ENCODE measurements at places on chromosomes 6 and 20.

DNA sequence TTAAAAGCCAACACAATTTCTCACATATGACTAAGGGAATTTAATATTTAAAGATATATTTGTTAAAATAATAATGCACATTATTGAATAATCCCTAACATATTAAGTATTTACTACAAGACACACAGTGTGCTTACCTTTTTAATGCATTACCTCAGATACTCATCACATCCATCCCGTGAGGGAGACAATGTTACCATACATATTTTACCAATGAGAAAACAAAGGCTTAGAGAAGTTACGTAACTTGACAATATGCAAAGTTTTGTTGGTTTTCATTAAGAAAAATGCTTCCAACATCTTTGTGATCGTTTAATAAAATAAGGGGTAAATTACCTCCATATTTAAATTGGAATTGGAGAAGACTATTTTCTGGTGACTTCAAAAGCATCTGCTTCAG lies 4.3 kb downstream of the IFNGR1 start:
- DNase-seq = no peak

DNA sequence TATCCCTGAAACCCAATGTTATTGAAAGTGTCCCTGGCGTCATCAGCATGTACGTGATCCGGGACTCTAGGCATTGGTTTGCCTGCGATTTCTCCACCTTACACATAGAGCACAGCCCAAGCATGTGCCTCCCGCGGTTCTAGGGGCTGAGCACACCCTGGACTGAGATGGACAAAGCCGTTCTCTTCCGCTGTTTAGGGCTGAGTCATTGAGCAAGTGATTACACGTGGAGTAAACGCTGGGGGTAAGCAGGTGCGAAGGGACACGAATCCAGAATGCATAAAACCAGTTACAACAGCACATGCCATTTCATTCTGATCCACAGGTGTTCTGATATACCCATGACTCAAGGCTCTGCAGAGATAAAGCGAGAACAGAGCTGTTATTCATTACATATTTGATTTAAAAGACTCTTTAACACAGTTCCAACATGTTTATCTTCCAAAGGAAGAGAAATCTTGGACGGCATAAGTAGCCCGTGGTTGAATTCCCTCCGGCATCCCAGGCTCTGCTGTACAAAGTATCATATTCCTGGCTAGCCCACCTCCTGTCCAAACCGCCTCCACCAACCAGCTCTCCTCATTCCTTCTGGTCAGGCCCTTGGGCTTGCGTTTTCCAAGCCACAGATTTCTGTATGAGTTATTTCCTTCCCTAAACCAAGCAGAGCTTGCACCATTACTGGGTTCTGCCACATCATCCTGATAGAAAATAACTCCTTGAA lies 36.1 kb upstream of the THBS2 start:
- no peak for DNase-seq

GRCh38 chr6:139943391-139943790 lies 568.9 kb upstream of the CITED2 start:
- no peak for DNase-seq

GRCh38 chr6:168571268-168571667 lies 130.3 kb downstream of the SMOC2 start:
- no peak for DNase-seq

DNA sequence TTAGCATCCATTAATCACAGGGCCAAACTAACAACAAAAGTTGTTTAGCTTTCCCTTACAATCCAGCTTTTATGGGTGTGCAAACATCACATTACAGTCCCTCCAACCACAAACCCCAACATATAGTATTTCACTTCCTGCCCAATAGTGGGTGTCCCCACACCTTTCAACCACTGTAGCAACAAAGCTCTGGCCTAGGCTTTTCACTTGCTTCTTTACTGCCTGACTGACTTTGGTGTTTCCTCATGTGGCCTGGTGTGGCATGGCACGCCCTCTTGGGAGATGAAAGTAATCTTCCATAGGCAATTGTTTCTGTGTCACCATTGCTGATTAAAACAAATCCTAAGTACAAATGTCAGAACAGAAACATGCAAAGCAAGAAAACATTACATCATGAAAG lies 46.3 kb downstream of the MCM8 start:
- DNase-seq = no peak

GRCh38 chr6:153957394-153957793 lies 81.6 kb upstream of the OPRM1 start:
- DNase-seq = no peak

DNA sequence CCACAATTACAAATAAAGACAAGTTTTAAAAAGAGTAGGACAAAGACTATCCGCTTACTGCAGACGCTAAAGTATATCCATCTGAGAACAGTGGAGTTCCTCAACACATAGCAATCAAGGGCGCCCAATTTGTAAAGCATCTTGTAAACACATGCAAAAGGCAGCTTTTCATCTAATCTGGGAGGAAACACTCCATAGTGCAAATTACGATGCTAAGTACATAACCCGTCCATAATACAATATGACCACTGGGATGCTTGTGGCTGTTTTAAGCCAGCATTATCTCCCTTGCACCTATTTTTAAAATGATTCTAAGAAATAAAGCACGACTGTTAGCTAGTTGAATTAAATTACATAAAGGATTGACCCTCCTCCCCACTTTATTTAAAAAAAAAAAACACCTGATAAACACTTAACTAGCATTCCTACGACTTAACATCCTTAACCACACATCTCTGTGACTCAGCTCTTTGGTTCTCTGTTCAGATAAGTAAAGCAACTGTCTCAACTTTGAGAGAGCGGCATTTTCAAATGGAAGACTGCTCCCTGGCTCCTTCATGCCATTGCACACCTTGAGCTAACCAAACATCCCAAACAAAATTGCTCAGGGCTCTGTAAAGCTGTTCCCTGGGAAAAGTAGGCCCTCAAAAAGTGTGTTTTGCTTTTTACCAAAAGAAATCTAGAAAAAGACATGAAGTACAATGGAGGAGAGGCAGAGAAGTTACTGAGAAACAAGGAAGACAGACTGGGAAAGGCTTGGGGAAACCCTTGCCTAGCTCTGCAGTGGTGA lies 14.2 kb downstream of the SLC22A23 start:
- DNase-seq = no peak

DNA sequence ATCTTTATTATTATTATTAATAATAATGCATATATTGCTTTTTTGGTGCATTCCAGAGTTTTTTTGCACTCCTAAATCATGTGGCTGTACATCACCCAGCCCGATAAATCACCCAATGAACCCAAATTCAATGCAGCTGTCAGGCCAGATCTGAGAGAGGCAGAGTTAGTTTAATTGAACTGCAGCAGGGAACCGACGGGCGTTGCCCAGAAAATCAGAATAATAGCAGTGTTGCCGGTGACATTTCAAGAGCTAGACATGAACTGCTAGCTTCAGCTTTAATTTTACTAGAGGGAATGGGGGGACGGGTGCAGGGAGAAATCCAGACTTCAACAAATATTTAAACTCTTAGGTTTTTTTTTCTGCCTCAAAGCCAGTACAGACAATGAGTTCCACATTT lies 135.0 kb downstream of the CLIC5 start:
- no peak for DNase-seq

GRCh38 chr20:17380801-17381200 lies 150.4 kb downstream of the BFSP1 start:
- no peak for DNase-seq

GRCh38 chr6:128323011-128323410 lies 197.4 kb downstream of the PTPRK start:
- no peak for DNase-seq

DNA sequence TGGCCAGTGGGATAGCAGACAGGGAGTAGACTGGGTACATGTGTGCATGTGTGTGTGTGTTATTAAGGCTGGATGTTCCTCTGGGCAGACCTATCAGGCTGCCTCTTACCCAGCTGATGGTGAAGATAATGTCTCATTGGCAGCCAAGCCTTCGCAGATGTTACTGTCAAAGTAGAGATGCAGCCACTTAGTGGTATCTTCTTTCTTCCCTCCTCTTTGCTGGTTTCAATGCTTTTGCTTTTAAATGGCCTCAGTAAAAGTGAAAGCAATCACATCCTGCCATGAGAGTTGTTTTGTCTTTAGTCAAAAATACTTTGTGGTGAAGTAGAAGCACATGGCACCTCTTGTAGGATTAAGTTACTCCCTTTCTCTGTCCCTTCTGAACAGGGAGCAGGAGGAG lies 57.5 kb downstream of the SNRNP48 start:
- DNase-seq = no peak

DNA sequence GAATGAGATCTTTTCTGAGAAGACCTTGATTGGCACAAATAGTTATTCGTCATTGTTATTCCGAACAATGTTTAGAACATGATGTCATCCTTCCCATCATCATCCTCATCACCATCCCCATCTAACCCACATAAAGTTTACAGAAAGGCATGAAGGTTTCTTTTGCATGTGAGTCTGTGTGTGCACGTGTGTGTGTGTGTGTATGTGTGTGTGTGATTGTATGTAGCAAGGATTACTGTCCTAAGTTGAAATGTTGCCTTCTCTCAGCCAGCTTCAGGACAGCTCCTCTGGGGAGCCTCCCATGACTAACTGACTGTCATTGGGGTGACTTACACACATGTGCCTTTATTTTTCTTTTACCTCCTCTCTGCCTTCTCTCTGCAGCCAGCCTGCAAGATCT lies 113.5 kb downstream of the SLC22A3 start:
- no peak for DNase-seq

- no peak for DNase-seq
Measured at GRCh38 chr20:9061434-9061833, 7.5 kb upstream of the PLCB4 start.

Measured in NCI-H510A (cell line).